ENCODE measurements at places on chromosomes 1 and 21. TPM values are rescaled to one million over a fixed set of nuclear protein-coding genes. Genes with fewer than 3 reads are reported as not detected.

The SLC1A7 gene
- total RNA-seq: 6.2 TPM

The COL11A1 gene
- not detected for total RNA-seq

The TCEANC2 gene
- 5.7 TPM for total RNA-seq

The KCNH1 gene
- 0.21 TPM for total RNA-seq

The PLEKHA6 gene
- 7.1 TPM for total RNA-seq

The CENPS gene
- total RNA-seq: 7.6 TPM

- peaks cover 23% of the 10 kb centered on the region for H3K4me1 ChIP-seq
- peaks cover 4% of the 10 kb centered on the region for H3K36me3 ChIP-seq
- H3K27me3 ChIP-seq: no peaks in the 10 kb centered on the region
Measured at GRCh38 chr1:205118752-205119151, 3.0 kb downstream of the RBBP5 start.

DNA sequence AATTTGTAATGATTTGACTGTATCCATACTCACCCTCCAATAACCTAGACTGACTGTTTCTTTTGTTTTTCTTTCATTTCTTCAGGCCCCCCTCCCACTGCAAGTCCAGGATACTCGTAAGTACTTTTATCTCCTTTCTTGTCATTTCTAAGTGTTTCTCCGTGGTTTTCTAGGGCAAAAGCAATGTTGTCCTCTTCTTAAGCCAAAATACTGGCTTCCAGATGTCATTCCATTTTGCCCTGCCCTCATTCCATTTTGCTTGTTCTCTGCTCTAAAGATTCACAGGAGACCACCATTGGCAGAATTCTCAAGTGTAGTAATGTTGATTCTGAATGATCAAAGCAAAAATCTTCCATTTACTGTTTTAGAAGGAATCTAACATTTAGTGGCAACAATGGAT, 152.8 kb upstream of the UBE2U start:
- H3K27ac ChIP-seq: no peak overlapping the region
- peaks cover 25% of the 10 kb centered on the region for H3K4me1 ChIP-seq
- no peaks in the 10 kb centered on the region for H3K36me3 ChIP-seq
- no peaks in the 10 kb centered on the region for H3K27me3 ChIP-seq

GRCh38 chr1:89129911-89130310, 4.0 kb upstream of the GBP2 start:
- peaks cover 4% of the 10 kb centered on the region for H3K4me1 ChIP-seq
- no peaks in the 10 kb centered on the region for H3K36me3 ChIP-seq
- DNase-seq: no peak
- H3K27me3 ChIP-seq: no peaks in the 10 kb centered on the region
- peak overlapping the region; percentile 67 for H3K27ac ChIP-seq
- no peak overlapping the region for H3K4me3 ChIP-seq

GRCh38 chr1:38670544-38671122, 188.9 kb downstream of the RRAGC start:
- no peaks in the 10 kb centered on the region for H3K4me1 ChIP-seq
- DNase-seq: no peak
- H3K27ac ChIP-seq: no peak overlapping the region
- no peak overlapping the region for H3K4me3 ChIP-seq

DNA sequence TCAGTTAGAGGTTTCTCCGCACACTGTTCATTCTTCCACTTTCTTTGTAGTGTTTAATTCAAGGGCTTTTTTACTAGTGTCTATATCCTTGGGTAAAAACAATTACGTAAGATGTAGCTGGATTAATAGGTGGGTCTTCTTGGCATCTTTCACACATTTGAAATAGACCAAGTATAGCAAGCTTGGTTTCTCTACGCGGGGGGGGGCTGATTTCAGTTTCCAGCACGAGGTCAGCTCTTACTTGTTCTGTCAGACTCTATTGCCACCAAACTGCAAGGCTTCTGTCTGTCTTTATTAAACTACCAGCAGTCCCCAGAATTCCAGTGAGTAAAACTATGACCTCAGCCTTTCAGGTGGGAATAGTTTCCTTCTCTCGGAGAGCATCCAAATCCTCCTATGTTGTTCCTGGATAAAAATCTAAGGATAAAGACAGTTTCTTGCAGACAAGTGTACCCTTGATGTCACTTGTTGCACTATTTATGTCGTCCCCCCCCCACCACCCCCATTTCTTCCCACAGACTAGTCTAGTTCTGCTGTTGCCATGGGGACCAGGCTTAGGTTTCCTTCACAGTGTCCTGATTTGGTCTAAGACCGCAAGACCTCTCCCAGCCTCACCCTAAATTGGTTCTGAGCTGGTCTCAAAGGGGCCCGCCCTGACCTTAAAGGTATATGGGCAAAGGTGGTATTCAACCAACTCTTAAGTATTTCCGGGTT, 17.0 kb downstream of the SPATA46 start:
- H3K4me3 ChIP-seq: no peak overlapping the region
- H3K4me1 ChIP-seq: no peaks in the 10 kb centered on the region
- H3K27me3 ChIP-seq: no peaks in the 10 kb centered on the region
- DNase-seq: no peak
